ENCODE measurements at places on chromosomes 6 and 20. TPM values are rescaled to one million over a fixed set of nuclear protein-coding genes. Genes with fewer than 3 reads are reported as not detected.

GRCh38 chr6:112434896-112435435 lies 87.8 kb downstream of the RFPL4B start:
- no peak for DNase-seq

GRCh38 chr20:43824309-43825050 lies 90.2 kb upstream of the TOX2 start:
- DNase-seq, result peak; percentile 83

GRCh38 chr20:52446421-52447224 lies 255.0 kb upstream of the ZFP64 start:
- DNase-seq, result no peak

GRCh38 chr6:109466212-109466923 lies 10.8 kb upstream of the MICAL1 start:
- DNase-seq, result no peak

DNA sequence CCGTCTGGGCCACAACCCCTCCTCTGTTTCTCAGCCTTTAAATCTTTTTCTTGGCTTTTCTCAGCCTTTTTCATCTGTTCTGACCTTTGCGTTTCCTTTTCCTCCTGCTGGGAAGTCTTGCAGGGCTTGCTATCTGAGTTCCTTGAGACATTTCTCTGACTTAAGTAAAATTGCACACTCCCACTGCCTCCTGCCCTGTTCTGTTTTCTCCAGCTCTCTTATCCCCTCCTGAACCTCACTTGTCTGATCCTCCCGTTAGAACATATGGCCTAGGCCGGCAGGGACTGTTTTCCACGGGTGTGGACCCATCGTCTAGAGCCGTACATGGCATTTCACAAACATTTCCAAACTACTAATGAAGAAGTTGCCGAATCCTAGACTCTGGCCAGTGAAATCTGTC lies 63.0 kb downstream of the ARID1B start:
- peak; percentile 36 for DNase-seq

GRCh38 chr6:8087870-8088754 lies 14.2 kb downstream of the EEF1E1 start:
- no peak for DNase-seq

DNA sequence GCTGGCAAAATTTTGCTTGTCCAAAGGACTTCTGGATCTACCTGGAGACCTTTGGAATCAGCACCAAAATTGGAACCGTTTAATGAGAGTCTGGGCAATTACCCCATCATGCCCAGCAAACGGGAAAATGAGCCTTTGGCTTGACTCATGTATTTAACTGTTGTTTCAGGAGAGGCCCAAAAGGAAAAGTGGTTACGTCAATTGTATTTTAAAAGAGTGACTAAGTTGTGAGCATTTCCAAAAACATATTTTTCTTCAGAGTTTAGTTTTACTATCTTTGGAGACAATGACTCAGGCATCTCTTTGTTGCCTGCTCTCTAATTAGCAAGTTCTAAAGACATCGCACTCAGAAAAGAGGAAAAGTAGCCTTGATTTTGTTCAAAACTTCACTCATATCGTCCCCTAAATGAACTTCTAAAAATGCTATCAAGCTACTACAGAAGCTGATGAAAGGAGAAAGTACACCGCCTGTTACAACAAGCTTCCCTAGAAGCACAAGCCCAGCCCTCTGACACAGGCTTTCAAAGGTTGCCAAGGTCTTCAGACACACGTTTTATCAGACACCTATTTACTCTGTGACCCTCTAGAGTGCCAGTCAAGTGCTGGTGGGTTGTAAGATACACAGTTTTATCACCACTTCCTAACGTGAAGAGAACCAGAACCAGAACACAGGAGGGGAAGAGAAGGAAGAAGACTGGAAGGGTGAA lies 146.2 kb downstream of the TBX18 start:
- DNase-seq, result no peak

DNA sequence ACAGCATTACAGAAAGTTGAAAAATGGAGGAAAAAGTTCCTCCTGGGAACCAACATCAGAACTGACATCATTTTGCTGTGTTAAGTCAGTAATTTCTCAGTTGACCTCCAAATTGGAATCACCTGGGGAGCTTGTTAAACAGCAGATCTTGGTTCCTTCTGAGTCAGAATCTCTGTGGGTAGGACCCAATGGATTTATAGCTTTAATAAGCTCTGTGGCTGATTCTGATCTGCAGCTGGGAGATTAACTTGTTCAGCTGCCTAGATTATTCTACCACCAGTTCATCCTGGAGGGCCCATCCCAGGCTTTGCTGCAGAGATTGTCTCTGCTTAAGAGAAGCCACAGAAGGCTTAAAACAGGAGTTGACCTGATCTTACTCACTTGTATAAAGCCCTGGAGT lies 90.7 kb upstream of the POPDC3 start:
- no peak for DNase-seq

DNA sequence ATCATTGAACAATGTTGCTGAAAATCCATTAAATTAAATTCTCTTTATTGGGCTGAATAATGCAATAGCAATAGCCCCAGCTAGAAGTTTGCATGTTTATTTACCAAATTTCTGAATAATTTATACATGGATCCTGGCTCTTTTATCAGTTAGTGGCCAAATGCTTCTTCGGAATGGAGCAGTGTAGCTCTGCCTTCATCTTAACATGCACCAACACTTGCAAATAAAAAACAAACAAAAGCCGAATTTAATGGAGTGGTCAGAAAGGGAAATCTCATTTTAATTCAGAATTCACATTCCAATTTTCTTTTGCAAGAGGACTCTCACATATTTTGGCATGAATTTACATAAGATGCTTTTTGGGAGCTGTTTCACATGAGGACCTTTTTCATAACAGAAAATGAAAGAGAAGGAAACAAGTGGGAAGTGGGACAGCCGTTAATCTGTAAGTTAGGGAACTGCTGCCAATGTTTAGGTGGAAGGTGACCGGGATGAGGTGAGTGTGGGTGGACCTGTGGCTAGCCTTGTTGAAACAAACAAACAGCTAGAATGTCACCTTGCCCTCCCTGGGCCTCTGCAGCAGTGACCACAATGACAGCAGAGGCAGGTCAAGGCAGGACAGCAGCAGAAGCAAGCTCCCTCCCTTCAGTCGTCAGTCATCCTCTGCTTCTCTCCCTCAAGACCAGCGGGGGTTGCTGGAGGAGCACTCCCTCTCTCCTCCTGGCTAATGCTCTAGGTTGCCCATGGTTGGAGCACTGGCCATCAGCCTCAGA lies 73.2 kb downstream of the INSM1 start:
- DNase-seq, result peak; percentile 60

DNA sequence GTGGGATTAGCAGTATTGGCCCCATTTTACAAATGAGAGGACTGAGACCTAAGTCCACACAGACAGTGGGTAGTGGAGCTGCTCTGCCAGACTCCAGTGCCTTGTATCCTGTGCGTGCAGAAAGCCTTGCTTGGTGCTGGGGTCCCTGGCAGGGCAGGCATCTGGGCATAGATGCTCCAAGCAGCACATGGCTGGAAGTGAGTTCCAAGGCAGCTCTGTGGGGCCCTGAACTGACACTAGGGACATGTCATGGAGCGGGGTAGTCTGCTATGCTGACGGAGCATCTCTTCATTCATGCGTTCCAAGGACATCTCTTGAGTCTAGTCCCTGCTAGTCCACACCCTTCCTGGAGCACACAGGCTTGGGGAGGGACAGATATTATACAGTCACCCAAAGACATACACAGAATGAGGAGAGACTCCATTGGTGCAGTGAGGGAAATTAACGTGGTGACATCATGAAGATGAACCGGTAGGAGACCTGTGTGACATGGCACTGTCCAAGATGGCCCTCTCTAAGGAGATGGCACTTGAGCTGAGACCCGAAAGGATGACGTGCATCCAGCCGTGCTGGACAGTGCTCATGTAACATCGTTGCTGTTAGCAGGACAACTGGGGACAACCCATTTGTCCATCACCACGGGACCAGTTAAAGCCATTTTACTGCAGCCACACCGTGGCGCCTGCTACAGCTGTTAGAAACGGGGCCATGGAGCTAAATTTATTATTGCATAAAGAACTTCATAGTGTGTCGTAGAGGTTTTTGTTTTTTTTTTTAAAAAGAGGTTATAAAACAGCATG lies 65.1 kb downstream of the DLGAP4 start:
- no peak for DNase-seq

DNA sequence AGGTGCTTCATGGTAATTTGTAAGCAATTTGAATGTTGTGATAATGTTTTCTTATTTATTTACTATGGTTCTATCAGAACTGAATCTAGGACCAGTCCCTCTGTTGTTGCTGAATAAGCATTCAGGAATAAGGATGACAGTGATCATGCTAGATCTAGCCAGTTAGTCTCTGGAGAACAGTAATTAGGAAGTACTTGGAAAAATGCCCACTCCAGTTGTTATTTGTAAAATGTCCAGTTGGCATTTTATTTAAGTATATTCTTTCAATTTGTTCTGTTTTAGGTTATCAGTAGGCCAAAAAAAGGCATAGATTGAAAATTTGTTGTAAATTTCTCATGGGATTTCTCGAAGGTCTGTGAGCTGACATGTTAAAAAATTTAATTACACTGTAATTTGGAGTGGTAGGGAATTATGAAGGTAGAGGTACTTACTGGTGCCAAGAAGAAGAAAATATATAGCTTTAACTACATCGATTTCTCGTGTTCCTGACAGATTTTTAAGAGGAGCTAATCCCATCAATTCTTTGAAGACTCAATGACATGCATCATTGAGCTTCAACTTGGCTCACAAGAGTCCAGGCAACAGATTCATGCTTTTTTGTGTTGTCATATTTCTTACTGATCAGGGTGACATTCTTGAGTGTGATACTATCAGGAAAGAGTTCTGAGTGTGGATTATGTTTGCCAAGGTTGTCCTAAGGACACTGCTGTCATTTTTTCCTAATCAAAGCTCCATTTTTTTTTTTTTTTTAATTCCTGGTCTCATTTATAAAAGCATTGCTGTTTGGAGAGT lies 177.3 kb downstream of the CARMIL1 start:
- DNase-seq, result no peak

DNA sequence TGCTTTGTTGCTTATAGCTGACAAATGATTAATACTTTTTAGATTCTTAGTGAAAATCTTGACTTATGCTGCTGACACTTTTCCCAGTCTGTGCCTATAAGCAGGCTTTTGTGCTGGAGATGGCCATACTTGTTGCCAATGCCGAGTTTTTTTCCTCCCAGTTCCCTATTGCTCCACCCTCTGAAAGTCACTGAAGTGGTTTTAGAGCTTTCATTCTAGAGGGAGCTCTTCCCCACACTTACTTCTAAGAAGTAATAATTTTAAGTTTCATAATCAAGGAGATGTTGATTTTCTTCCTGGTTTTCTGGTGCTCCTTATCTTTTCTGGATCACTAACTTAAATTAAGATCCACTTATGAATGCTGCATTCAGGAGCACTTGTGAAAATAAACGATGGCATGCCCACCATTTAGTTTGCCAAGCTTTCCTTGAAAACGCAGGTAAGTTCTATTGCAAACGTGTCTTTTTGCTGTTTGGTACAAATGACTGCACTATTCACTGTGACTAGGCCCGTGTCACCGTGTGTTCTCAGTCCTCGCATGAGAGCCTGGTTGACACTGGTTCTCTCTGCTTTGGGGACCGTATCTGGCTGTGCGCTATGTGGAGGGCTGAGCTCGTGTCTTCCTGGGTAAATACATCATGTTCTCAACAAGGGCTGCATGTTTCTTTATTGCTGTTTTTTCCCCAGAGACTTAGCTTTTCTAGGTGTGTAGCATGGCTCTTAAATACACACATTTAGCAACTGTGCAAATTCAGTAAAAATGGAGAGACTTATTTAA lies 50.2 kb downstream of the GFRA4 start:
- DNase-seq, result no peak

- DNase-seq, result no peak
These were observed 414.0 kb downstream of the MAFB start for GRCh38 chr20:40274912-40275533.

GRCh38 chr6:142803032-142803431 lies 141.9 kb downstream of the HIVEP2 start:
- no peak for DNase-seq

GRCh38 chr6:148573922-148574321 lies 172.9 kb upstream of the UST start:
- no peak for DNase-seq

DNA sequence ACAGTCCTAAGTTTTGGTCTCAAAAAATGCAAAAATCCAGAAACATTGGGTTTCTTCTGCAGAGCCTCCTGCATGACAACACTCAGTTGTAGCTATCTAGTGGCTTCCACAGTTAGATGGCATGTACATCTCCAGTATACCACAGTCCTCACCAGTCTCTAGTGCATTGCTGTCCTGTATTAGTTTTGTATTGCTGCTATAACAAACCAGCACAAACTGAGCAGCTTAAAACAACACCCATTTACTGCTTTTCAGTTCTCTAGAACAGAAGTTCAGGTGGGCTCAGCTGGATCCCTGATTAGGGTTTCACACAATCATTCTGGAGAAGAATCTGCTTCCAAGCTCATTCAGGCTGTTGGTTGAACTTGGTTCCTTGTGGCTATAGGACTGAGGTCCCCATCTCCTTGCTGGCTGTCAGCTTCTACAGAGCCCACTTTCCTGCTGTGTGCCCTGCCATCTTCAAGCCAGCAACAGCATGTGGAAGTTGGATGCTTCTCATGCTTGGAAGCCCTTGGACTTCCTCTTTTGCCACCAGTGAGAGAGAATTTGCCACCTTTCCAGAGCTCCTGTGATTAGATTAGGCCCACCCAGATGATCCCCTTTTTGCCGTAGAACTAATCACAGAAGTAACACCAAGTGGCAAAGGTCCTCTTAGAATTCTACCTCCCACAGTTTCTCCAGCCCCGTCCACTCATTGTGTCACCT lies 48.9 kb upstream of the TBC1D7 start:
- DNase-seq, result no peak

GRCh38 chr6:32970413-32971241 lies 2.2 kb downstream of the BRD2 start:
- peak; percentile 82 for DNase-seq

- no peak for DNase-seq
These were observed 71.0 kb downstream of the TRAM2 start for GRCh38 chr6:52505726-52506409.

- no peak for DNase-seq
These were observed 37.1 kb downstream of the RIPOR2 start for GRCh38 chr6:24898676-24899075.

- peak; percentile 81 for DNase-seq
These were observed at the start of gene FAM184A for GRCh38 chr6:119078376-119079282. Gene FAM184A, minus strand, starts transcription at chr6:119078664. Its CDS starts 365 bp downstream, at chr6:119078299.

EYA2 gene
- not detected for total RNA-seq

BPIFB1 gene
- total RNA-seq, result not detected

ZGPAT gene
- 49.4 TPM for total RNA-seq

IL17A gene
- total RNA-seq, result not detected

OR2B6 gene
- total RNA-seq, result not detected

OOEP gene
- not detected for total RNA-seq

TOX2 gene
- total RNA-seq, result 0.18 TPM

MOCS3 gene
- total RNA-seq, result 15.0 TPM

PDSS2 gene
- 17.5 TPM for total RNA-seq

ANKRD66 gene
- total RNA-seq, result not detected

RIN2 gene
- 1.7 TPM for total RNA-seq

KCNQ2 gene
- total RNA-seq, result 133 TPM
